Putamen (tissue), 1 donor: ENCODE measurements at places on chromosomes 5 and 9.

GRCh38 chr9:31028137-31028536, 1356.3 kb upstream of the ACO1 start:
- no peak for DNase-seq

DNA sequence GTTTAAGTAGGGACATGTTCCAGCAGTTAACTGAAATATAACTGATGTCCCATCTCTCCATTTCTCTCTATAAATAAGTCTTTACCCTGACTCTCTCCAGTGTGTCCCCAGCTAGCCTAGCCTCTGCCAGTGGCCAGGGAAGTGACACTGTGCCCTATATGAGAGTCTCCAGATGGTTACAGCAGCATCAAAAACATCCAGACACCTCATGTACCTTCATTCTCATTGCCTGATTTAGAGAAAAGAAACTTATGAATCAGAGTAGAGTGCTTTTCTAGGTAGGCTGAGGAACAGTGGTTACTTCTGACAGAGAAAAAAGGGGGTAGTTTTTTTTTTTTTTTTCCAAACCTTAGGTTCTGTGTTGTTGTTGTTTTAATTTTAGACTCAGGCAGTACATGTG, 148.5 kb downstream of the GNAQ start:
- DNase-seq, result no peak

DNA sequence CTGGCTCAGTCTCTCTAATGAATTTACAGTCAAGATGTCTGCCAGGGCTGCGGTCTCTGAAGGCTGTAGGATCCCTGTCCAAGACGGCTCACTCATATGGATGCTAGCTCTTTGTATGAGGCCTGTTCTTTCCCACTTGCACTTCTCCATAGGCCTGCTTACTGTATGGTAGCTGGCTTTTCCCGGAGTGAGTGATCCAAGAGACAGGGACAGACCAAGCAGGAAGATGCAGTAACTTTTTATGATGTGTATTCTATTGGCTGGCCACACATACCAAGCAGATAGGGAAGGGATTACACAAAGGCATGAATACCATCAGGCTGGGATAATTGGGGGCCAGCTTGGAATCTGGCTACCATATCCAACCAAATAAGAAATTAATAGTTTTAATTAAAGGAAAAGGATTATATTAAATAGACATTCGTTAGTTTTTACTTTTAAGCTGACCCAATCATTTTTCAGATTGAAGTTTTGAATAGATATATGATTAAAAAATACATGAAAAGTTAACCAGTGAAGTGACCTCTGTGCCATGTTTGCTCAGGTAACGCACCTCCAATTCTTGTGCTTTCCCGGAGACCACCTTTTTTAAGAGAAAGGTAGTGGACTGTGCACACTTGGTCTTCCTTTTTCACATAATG, 20.6 kb downstream of the NSD1 start:
- DNase-seq, result no peak

- no peak for DNase-seq
Observed at GRCh38 chr9:85530721-85531120, 211.0 kb downstream of the AGTPBP1 start.

GRCh38 chr5:5381310-5381913, 41.1 kb upstream of the ICE1 start:
- no peak for DNase-seq

- DNase-seq, result no peak
Observed at GRCh38 chr9:83583151-83584014, 39.6 kb upstream of the IDNK start.

GRCh38 chr5:67807439-67807888, 408.1 kb upstream of the PIK3R1 start:
- no peak for DNase-seq

DNA sequence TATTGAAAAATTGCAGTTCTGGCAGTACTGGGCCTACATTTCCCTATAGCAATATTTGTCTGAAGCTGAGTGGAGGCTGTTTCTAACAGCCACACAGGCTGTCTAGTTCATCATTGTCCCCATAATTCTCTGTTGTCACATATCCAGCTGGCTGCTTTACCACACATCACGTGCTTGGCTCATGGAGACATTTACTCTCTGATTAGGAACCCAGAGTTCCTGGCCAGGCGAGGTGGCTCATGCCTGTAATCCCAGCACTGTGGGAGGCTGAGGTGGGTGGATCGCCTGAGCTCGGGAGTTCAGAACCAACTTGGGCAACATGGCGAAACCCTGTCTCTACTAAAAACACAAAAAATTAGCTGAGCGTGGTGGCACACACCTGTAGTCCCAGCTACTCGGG, 81.4 kb downstream of the PGM5 start:
- DNase-seq, result no peak
